ENCODE measurements at places on chromosomes 1 and 21. TPM values are rescaled to one million over a fixed set of nuclear protein-coding genes. Genes with fewer than 3 reads are reported as not detected.

DNA sequence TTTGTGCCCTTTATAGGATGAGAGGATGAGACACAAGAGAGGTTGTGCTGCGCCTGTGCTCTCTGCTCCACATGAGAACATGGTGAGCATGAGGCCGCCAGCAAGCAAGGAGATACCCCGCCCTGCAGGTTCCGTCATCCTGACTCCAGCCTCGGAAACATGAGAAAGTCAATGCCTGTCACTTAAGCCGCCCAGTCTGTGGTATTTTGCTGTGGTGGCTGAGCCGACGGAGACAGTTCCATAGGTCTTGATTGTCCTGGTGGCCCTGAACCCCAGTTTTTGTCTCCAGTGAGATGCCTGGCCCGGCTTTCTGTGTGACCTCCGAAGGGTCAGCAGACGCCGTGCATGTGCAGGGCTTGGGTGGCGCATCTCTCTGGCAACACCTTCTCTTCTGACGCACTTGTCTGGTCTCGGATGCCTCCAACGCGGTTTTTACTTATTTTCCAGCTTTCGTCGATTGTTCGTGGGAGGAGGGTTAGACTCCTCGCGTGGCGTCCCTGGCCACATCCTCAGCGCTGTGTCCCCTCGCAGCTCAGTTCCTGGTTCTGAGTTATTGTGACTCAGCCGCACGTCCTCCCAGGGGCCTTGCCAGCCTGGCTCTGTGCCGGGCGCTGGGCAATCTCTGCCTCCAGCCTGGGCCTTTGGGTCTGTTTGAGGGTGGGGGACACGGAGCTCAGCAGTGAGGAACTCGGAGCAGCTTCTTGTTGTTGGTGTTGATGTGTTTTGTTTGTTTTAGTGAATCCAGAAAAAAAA, 70.0 kb downstream of the FAAP20 start:
- no peak for DNase-seq

- no peak for DNase-seq
Measured at GRCh38 chr1:227140376-227140775, 177.9 kb downstream of the CDC42BPA start.

DNA sequence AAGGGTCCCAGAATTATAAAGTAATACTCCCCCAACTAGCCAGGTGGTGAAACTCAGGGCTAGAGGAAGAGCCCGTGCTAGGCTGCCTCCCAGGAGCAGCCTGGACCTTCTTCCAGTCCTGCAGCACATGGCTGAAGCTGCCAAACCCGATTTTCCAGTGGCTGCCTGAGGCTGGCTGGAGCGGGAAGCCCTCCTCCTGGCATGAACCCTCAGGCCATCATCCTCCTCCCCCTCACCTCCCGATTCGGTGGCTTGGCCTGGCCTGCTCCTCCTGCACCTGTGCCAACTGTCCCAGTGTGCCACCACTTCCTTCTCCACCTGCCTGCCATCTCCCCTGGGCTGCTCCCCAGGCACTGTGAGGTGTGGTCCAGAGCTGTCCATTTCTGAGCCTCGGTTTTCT, 3.0 kb upstream of the TSPAN1 start:
- DNase-seq = no peak

GRCh38 chr1:917076-917459, 6.7 kb upstream of the SAMD11 start:
- peak; percentile 23 for DNase-seq

DNA sequence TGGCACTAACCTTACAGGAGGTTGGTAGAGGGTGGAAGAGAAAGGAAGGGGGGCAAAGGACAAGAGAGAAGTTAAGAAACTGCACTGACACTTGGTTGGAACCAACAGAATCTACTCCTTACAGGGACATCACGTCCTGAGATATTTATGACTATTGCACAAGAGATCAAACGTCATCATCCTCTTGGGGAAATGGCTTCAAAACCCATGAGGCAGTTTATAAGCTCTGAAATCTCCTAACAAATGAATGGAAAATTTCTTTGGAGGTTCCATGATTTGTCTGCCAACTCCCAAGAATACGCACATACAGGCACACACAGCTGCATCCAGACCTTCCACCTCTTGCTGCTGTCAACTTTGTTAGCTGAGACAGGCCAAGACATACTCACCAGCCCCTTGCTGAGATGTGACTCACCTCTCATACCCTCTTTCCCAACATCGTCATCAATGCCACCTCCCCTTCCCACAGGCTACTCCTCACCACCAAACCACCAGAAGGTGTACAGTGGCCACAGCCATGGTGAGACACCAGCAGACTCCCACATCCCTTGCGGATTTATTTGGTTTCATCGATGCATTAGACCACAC, 135.5 kb downstream of the SETD4 start:
- DNase-seq = no peak

- DNase-seq = peak; percentile 33
Measured at GRCh38 chr1:29122682-29123052, 1.0 kb downstream of the TMEM200B start.

GRCh38 chr21:40186045-40186444, 318.8 kb downstream of the PCP4 start:
- DNase-seq = no peak

- DNase-seq = no peak
Measured at GRCh38 chr1:68173936-68174737, 58.2 kb downstream of the WLS start.

GRCh38 chr1:202349206-202349928, 868 bp downstream of the PPP1R12B start:
- no peak for DNase-seq

DNA sequence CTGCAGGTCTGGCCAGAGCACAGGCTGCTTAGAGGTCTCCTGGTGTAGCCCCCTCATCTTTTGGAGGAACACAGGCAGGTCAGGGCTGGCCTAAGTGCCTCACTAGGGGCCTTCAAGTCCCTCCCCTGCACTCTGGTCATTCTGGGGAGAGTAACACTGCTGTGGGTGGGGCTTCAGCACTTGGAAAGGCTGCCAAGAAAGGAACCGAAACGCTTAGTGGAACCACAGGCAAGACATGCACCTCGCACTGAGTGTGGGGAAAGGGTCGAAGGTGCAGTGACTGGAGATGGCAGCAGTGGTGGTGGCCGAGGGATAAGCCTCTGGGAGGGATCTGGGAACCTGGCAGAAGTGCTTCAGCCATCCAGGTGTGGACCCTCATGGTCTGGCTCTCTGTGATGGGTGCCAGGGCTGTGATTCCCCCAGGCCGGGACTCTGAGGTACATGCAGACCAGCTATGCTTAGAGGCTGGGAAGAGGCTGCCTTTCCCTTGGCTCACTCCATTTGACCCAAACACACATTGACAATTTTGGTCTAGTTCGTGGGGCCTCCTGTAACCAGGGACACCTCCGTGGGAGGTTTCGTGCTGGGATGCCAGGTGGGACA, 182.9 kb upstream of the CSF3R start:
- DNase-seq = no peak

- DNase-seq = no peak
Measured at GRCh38 chr1:51325391-51325790, 5.0 kb downstream of the TTC39A start.

DNA sequence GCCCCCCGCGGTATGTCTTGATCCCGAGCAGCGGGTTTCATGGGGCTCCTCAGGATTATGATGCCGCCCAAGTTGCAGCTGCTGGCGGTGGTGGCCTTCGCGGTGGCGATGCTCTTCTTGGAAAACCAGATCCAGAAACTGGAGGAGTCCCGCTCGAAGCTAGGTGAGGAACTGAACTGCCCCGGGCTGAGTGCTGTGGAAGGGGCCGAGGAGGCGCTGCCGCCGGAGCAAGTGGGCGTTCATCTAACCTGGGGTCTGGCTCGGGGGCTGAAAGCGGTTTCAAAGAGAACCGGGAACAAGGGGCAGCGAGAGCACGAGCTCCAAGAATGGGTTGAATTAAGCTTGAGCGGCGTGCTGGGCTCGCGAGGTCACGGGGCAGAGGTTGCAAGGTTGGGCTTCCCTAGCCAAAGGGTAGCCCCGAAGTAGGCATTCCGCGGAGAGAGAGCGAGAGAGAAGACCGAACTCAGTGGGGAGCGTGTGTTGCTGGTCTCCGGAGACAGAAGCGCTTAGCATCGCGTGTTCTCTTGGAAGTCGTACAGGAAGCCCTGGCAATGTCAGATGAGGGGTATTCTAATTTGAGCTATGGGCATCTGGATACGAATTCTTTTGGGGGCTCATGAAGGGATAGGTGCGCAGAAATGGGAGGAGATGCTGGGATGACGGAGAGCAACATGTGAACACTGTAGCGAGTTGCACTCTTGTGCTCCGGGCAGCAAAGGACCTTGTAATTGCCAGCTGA, 732 bp downstream of the HS2ST1 start:
- DNase-seq = peak; percentile 58

DNA sequence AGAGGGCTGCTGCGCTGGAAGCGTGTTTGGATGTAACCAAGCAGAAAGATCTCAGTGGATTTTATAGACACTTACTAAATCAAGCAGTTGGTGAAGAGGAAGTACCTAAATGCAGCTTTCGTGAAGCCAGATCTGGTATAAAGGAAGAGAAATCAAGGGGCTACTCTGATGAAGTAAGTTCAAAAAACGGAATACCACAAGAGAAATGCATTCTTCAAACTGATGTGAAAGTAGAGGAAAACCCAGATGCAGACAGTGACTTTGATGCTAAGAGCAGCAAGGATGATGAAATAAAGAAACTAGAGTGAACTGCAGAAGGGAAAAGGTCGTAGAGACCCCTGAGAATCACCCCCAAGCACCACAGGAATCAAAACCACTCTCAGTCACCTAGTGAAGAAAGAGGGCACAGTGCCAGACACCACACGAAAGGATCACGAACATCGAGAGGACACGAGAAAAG, 40.8 kb upstream of the NEXN start:
- DNase-seq = no peak

GRCh38 chr1:209150114-209150513, 433.4 kb upstream of the CAMK1G start:
- no peak for DNase-seq

DNA sequence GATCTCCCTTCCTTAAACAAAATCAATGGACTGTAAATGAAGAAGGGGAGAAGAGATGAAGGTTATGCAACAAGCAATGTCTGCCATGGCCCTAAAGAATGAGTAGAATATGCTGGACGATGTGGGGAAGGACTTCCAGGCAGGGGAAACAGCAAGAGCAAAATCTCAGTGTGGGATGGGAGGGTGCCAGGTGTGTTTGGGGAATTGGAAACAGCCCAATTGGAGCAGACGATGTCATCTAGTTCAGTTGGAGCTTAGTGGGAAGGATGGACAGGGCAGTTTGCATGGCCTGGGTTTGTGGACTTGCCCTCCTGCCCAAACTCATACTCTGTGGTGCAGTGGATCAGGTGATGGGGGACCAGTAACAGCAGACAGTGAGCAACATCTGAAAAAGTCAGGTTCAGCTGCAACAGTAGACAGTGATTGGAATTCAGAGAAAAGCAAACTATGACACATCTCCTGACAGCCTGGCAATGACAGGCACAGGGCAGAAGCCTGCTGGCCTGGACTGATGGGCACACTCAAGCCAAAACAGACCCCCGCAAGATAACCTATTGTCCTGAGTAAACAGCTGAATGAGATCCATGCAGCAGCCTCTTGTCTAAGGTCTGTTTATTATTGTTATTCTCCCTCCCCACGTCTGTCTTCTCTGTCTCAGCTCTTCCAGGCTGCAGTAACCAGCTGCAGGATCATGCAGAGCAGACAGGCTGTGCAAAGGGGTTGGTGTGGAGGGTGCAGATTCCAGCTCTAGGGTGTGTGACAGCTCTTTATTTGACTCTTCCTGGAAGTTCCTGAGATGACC, 50.5 kb upstream of the PRELP start:
- DNase-seq = no peak

GRCh38 chr1:183295521-183295920, 109.5 kb downstream of the LAMC2 start:
- DNase-seq = no peak

The TNFRSF1B gene
- total RNA-seq = 5.1 TPM

The BTBD8 gene
- total RNA-seq = 13.4 TPM

The CATSPERE gene
- total RNA-seq = 0.59 TPM

The SAMD13 gene
- total RNA-seq = not detected

The SPRR2A gene
- not detected for total RNA-seq

The TNFRSF18 gene
- 3.0 TPM for total RNA-seq

The LCE1C gene
- total RNA-seq = not detected

Data from glutamatergic neuron (in vitro differentiated cells).